ENCODE measurements at places on chromosomes 2 and 18. TPM values are rescaled to one million over a fixed set of nuclear protein-coding genes. Genes with fewer than 3 reads are reported as not detected.

SERPINB12 gene
- total RNA-seq, result not detected

SPC25 gene
- 40.0 TPM for total RNA-seq

SLC4A5 gene
- total RNA-seq, result 6.6 TPM

MFSD2B gene
- total RNA-seq, result not detected

DYNAP gene
- not detected for total RNA-seq

- peak overlapping the region; percentile 82 for H3K27ac ChIP-seq
- H3K4me1 ChIP-seq, result peaks cover 33% of the 10 kb centered on the region
- no peaks in the 10 kb centered on the region for H3K27me3 ChIP-seq
- H3K4me3 ChIP-seq, result peak overlapping the region; percentile 96
- H3K36me3 ChIP-seq, result peaks cover 14% of the 10 kb centered on the region
Measured at GRCh38 chr2:86195808-86196387, 636 bp upstream of the IMMT start.

DNA sequence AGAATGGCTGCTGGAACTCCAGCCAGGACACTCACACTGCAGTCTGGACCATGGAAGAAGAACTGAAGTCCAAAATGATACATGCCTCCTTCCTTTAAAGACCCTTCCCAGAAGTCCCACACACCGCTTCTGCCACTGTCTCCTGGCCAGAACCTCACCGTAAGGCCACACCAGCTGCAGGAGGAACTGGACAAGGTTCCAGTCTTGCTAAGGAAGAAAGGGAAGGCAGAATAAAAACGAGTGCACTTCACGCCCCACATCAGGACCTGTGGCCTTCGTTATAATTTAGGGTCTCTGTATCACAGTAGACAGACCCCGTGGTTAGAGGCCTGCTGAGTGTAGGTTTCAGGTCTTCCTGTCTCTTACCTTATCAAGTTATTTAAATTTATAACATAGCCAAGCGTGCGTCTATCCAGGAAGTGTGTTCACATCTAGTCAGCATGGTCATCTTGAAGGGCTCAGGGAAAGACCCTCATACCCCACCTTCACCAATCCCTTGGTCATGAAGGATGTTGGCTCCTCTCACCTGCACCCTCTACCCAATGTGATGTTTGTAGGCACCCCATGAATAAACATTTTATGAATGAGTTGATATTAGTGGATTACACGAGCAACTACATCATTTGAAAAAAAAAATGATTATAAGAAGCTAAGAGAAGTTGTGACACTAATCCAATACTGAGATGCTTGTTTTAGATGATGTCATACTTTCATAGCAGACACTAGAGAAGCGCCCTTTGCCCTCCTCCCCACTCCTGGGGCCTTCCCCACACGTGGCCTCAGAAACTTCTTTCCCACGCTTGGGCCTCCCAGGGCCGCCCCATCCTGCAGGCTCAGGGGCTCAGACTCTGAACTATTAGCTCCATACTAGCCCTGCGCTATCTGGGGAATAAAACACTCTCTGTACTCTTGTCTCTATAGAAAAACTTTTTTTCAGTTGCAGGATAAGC lies 157.6 kb downstream of the FAM210A start:
- DNase-seq, result no peak
- H3K27ac ChIP-seq, result peak overlapping the region; percentile 95
- peaks cover 4% of the 10 kb centered on the region for H3K36me3 ChIP-seq
- peaks cover 63% of the 10 kb centered on the region for H3K4me1 ChIP-seq
- H3K4me3 ChIP-seq, result peak overlapping the region; percentile 57

- H3K27me3 ChIP-seq, result peaks cover 6% of the 10 kb centered on the region
- H3K4me3 ChIP-seq, result no peak overlapping the region
- no peak overlapping the region for H3K27ac ChIP-seq
- DNase-seq, result no peak
- no peaks in the 10 kb centered on the region for H3K36me3 ChIP-seq
Measured at GRCh38 chr18:46720092-46720491, 36.8 kb downstream of the ST8SIA5 start.

DNA sequence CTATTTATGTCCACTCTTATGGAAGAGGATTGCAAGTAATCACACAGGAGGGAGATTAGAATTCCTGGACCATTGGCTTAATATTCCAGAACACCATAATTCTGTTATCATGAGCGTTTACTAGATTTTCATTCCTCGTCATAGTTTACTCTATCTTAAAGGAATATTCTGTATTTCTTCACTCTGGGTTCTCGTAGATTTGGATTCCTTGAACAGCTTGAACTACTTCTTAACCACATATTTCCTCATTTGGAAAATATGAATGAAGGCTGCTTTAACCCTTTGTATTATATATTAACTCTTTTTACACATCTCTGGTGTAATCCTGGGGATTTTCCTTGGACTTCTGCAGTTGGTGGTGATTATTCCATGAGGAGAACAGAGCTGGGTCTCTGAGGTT lies 46.3 kb upstream of the CCBE1 start:
- H3K27ac ChIP-seq, result no peak overlapping the region
- H3K4me3 ChIP-seq, result no peak overlapping the region
- H3K4me1 ChIP-seq, result no peaks in the 10 kb centered on the region
- no peak for DNase-seq

- no peak overlapping the region for H3K27ac ChIP-seq
- no peaks in the 10 kb centered on the region for H3K4me1 ChIP-seq
- no peak for DNase-seq
- no peaks in the 10 kb centered on the region for H3K36me3 ChIP-seq
- peaks cover 25% of the 10 kb centered on the region for H3K27me3 ChIP-seq
- no peak overlapping the region for H3K4me3 ChIP-seq
Measured at GRCh38 chr18:80200932-80201672, 46.2 kb downstream of the PARD6G start.

DNA sequence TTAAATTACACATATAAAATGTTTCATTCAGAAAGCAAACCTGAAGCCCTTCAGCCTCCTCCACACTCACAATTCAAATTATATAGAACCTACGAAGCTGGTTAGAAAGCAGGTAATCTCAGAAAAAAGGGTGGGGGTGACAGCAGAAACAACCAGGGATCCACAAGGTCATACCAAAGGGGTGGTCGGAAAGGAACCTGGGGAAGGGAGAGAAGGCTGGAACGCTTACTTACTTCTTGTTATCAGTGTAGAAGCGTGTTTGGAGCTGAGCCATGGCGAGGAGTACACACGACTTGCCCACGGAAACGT lies 316 bp downstream of the WDR12 start:
- H3K4me1 ChIP-seq, result peaks cover 25% of the 10 kb centered on the region
- DNase-seq, result no peak
- peaks cover 5% of the 10 kb centered on the region for H3K36me3 ChIP-seq
- no peaks in the 10 kb centered on the region for H3K27me3 ChIP-seq

DNA sequence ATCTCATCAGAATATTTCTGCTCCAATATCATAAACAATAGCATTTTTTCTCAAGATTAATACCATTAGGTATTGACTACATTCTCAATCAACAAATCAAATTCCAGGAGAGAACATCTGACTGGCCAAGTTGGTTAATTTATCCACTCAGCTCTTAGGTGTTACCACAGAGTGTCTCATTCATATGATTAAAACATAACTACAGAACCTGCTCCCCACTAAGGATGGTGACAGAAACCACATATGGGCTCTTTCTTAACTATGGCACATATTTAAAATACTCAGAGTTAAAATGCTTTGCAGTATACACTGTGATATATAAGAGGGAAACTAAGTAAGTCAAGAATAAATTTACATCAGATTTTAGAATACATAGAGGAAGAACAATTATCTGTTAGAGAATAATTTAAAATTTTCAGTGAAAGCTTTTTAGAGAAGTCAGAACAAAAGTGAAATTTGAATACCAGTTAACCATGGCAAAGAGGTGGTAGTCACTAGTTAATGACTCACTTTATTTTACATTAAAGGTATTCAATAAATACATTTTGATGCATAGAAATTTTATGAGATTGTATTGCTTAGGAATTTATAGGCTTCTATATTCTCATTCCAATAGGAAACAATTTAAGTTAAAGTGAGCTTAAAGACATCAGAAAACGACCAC lies 1120.8 kb upstream of the TMEFF2 start:
- H3K4me1 ChIP-seq, result no peaks in the 10 kb centered on the region
- no peak overlapping the region for H3K27ac ChIP-seq
- H3K27me3 ChIP-seq, result no peaks in the 10 kb centered on the region
- H3K4me3 ChIP-seq, result no peak overlapping the region

DNA sequence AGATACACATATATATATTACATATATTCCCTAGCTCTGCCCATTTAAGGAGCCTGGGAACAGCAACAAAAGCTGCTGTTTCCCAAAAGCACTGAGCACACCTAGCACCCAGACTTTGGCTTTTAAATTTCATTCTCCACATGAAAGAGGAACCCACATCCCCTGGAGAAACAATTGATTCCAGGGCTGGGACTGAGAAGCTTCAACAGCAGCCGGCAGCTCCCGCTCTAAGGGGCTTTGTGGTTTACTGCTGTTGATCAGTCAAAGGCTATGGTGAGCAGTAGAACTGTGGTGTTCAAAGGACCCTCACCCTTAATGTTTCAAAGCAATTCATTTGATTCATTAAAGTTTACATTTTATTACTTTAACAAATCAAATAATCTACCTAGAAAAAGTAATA lies 83.3 kb upstream of the SLC66A3 start:
- no peak for DNase-seq
- H3K27me3 ChIP-seq, result peaks cover 12% of the 10 kb centered on the region
- no peaks in the 10 kb centered on the region for H3K36me3 ChIP-seq
- H3K4me1 ChIP-seq, result no peaks in the 10 kb centered on the region
- no peak overlapping the region for H3K4me3 ChIP-seq
- H3K27ac ChIP-seq, result no peak overlapping the region

GRCh38 chr2:150522269-150522668 lies 34.8 kb upstream of the RND3 start:
- no peaks in the 10 kb centered on the region for H3K4me1 ChIP-seq
- no peaks in the 10 kb centered on the region for H3K27me3 ChIP-seq

DNA sequence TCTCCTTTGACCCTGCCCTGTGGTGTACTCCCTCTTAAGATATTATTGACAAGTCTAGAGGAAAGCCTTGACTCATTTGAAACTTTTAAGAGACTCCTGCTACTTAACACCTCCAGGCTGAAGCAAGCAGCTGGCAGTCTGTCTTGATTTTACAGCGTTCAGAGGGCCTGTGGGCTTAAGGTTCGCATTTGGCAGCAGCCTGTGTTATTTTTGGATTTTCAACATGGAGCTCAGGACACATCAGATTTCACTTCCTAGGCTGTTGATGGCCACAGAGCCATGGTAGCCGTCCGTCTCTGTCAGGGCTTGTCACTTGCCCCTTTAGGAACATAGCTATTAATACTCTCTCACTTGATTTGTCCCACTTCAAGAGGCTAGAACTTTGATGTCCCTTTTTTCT lies 73.6 kb downstream of the VWA3B start:
- H3K36me3 ChIP-seq, result no peaks in the 10 kb centered on the region
- no peaks in the 10 kb centered on the region for H3K4me1 ChIP-seq
- H3K4me3 ChIP-seq, result no peak overlapping the region

GRCh38 chr2:46748121-46748520 lies 167.5 kb downstream of the MCFD2 start:
- no peak overlapping the region for H3K4me3 ChIP-seq
- H3K4me1 ChIP-seq, result peaks cover 21% of the 10 kb centered on the region
- no peaks in the 10 kb centered on the region for H3K27me3 ChIP-seq
- DNase-seq, result no peak
- H3K36me3 ChIP-seq, result peaks cover 12% of the 10 kb centered on the region

DNA sequence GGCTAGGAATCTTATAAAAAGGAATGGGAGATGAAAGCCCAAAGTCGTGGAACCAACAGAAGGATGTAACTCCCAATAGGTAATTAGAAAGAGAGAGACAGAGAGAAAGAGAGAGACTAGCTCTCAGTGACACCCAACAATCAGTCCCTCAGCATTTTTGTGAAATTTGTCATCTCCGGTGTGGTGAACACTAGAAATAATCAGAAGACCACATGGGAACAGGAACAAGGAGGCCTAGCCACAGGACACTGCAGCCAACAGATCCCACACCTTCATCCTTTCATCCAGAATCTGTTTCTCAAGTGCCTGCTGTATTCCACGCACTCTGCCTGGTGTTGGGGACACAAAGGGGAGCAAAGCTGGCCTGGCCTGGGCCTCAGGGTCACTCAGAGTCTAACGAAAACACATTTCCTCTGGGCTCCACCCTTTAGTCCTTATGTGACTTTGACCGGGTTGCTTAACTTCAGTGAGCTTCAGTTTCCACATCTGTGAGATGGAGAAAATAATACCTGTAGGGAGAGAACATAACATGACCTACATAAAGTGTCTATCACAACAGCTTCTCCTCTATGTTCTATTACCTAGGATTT lies 53.1 kb downstream of the EHD3 start:
- H3K27me3 ChIP-seq, result no peaks in the 10 kb centered on the region
- DNase-seq, result no peak
- no peak overlapping the region for H3K27ac ChIP-seq
- no peak overlapping the region for H3K4me3 ChIP-seq

Data from activated naive CD8-positive, alpha-beta T cell treated with anti-CD3 and anti-CD28 coated beads, Interleukin-2, amount 10 ng/mL, durations not matched to agents 7 days and 5 days (primary cell).